HTR-8/SVneo (cell line): ENCODE measurements at places on chromosomes 7 and 10.

GRCh38 chr7:149715476-149715875, 57.9 kb downstream of the ZNF467 start:
- DNase-seq = no peak

DNA sequence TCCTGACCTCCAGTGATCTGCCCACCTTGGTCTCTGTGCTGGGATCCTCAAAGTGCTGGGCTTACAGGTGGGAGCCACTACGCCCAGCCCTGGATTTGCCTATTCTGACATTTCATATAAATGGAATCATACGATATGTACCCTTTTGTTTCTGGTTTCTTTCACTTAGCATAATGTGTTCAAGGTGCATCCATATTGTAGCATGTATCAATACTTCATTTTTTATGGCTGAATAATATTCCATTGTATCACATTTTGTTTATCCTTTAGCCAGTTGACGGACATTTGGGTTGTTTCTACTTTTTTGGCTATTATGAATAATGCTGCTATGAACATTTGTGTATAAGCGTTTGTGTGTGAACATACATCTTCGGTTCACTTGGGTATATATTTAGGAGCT, 4.8 kb upstream of the HILPDA start:
- DNase-seq = no peak

- DNase-seq = no peak
These were observed 19.8 kb downstream of the KBTBD2 start for GRCh38 chr7:32871624-32872371.

DNA sequence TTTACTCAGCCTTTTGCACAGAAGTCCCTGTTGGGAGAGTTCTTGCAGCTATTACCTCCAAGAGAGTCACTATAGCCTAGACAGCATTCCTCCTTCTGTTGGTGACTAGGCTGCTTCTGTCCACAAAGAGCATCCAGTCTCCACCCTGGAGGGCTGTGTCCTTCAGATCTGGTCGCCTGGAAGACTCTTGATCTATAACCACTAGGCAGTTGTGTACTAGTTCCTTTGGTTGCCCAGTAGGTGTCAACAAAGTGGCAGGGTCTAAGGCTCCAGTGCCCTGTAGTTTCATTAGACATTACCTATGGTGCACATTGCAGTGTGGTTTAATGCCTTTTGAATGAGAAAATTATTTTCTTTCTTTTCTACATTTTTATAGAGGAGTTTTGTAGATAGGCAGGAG, 11.3 kb upstream of the AKR1C2 start:
- no peak for DNase-seq

- no peak for DNase-seq
These were observed 3.0 kb upstream of the LIPK start for GRCh38 chr10:88702848-88703597.
